ENCODE measurements at places on chromosomes 4 and X.

DNA sequence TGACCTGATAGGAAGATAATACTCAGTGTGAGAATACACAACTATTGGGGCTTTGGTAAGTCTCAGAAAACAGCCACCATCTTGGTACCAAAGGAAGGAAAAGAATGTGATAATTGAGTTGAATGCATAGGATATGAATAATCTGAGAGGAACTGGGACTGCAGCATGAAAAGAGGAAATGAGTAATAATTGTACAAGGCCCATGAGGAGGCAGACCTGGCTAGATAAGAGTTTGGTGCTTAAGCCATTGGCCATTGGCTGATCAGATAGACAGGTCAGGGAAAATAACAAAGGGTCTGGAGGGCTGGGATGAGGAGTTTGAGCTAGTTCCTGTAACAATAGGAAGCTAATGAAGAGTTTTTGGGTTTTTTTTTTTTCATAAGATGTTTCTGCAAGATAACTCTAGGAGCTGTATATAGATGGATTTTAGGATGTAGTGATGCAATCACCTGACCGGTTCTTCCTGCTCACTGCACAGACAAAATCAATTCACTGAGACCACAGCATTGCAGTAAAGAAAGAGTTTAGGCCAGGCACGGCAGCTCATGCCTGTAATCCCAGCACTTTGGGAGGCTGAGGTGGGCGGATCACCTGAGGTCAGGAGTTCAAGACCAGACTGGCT, 5.3 kb upstream of the TRMT2B start:
- H3K36me3 ChIP-seq = no peaks in the 10 kb centered on the region
- peaks cover 9% of the 10 kb centered on the region for H3K4me1 ChIP-seq
- H3K27me3 ChIP-seq = no peaks in the 10 kb centered on the region
- no peak for DNase-seq

DNA sequence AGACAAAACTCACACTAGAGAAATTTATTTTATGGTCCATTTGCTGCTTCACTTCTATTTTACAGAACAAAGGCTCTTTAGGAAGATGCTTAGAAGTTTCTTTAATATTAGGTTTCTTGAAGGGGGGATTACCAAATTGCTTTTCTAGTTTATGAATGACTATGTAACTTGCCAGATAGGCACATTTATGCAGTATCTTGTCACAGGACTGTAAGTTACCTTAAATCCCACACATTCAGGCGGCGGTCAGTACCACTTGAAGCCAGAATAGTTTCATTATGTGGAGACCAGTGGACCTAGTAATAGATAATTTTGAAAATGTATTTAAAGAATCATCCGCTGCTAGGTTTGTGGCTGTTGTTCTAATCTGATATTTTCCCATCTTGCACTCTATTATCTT, 18.3 kb downstream of the RBBP7 start:
- peaks cover 28% of the 10 kb centered on the region for H3K36me3 ChIP-seq
- H3K4me3 ChIP-seq = no peak overlapping the region
- peaks cover 11% of the 10 kb centered on the region for H3K4me1 ChIP-seq
- no peaks in the 10 kb centered on the region for H3K27me3 ChIP-seq
- H3K27ac ChIP-seq = peak overlapping the region; percentile 55

DNA sequence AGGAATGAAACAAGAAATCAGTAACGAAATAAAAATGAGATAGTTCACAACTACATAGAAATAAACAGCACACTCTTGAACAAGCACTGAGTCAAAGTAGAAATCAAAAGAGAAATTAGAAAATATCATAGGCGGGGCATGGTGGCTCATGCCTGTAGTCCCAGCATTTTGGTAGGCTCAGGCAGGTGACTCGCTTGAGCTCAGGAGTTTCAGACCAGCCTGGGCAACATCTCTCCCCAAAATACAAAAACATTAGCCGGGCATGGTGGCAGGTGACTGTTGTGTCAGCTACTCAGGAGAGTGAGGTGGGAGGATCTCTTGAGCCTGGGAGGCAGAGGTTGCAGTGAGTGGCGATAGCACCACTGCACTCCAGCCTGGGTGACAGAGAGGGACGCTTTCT, 714.4 kb downstream of the GLUD2 start:
- H3K27ac ChIP-seq = no peak overlapping the region
- no peak overlapping the region for H3K4me3 ChIP-seq
- H3K27me3 ChIP-seq = no peaks in the 10 kb centered on the region

GRCh38 chr4:87957061-87957460, 18.5 kb upstream of the SPP1 start:
- H3K27me3 ChIP-seq = peaks cover 5% of the 10 kb centered on the region
- H3K4me3 ChIP-seq = no peak overlapping the region
- no peaks in the 10 kb centered on the region for H3K4me1 ChIP-seq
- DNase-seq = no peak
- H3K27ac ChIP-seq = no peak overlapping the region
- no peaks in the 10 kb centered on the region for H3K36me3 ChIP-seq

- H3K4me1 ChIP-seq = no peaks in the 10 kb centered on the region
- H3K27ac ChIP-seq = no peak overlapping the region
- H3K4me3 ChIP-seq = no peak overlapping the region
- no peaks in the 10 kb centered on the region for H3K27me3 ChIP-seq
Measured at GRCh38 chrX:129139837-129140598, 383.3 kb downstream of the SMARCA1 start.

DNA sequence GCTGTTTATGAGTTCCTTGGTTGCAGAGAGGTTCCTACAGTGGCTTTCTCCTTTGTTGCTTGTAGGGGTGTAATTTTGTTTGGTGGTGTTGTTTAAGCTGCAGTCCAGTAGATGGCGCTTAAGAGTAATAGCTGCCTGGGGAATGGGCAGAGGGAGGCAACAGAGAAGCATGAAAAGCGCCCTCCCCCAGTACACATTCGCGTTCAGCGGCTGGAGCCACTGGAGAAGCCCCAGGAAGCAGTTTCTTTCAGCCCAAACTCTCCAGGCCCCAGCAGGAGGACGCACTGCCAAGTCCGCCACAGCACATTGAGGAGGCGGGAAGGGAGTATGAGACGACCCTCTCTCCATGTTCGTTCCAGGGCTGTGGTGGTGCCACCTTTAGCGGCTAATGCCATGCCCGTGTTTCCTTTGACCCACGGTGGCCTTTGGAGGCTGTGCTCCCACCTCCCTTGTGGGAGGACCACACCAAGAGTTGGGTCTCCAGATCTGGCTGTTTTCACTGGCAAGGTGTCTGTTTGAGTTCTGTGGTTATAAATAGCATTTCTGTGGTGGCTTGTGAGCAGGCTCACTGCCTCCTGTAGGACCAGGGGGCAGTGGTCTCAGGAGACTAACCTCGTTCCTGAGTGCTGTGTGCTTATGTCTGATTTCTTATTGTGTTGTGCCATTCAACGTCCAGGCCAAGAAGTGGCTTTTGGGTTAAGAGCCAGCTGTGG, 252.3 kb downstream of the ARHGAP10 start:
- peaks cover 5% of the 10 kb centered on the region for H3K27me3 ChIP-seq
- DNase-seq = peak; percentile 8
- H3K4me1 ChIP-seq = peaks cover 16% of the 10 kb centered on the region
- no peaks in the 10 kb centered on the region for H3K36me3 ChIP-seq
- H3K27ac ChIP-seq = no peak overlapping the region
- H3K4me3 ChIP-seq = no peak overlapping the region

- no peaks in the 10 kb centered on the region for H3K36me3 ChIP-seq
- H3K4me1 ChIP-seq = no peaks in the 10 kb centered on the region
- no peaks in the 10 kb centered on the region for H3K27me3 ChIP-seq
- no peak for DNase-seq
- H3K27ac ChIP-seq = no peak overlapping the region
- no peak overlapping the region for H3K4me3 ChIP-seq
Measured at GRCh38 chr4:52979821-52980590, 117.9 kb downstream of the RASL11B start.
